Stimulated activated CD8-positive, alpha-beta memory T cell treated with anti-CD3 and anti-CD28 coated beads, Interleukin-7, amount 100 ng/mL, for 1 hour (primary cell): ENCODE measurements at places on chromosomes 12 and 14.
A peak's percentile ranks its signal among the peaks of the same experiment; 100 is the strongest.

- no peak for DNase-seq
Observed at GRCh38 chr12:57576613-57577160, 14.3 kb upstream of the PIP4K2C start.

DNA sequence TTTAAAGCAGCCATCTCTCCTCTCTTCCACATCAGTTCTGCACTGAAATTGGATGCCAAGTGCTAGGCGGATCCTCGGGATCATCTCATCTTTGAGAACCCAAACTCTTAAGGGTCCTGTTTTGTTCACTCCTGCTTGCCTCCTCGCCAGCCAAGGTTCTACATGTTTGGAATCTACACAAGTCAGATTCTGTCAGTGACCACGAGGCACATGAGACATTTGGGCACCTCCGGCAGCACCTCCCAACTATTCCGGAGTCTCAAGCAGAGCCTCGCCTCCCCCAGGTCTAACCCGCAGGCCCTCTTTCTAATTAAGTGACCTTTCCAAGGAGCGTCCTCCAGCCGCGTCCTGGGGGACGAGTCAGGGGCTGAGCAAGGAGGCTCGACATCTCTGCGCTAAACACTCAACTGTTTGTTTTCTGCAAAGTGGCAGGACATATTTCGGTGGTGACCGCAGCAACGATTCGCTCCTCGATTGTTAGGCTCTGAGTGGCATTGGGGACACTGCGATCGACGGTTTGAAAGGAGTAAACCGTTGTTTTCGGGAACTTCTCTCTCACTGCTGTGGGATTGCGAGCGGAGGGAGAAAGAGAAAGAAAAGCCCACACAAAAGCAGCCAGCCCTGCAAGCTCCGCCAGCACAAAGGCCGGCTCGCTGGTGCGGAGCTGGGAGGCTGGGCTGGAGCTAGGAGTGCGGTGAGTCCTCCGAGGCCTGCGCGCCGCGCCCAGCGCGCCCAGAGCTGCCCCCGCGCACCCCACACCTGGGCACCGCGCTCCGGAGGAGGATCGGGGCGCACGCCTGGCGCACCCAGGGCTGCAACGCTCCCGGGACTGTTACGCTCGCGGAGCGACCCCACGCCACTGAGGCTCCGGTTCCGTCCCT, 640 bp downstream of the ARMH4 start:
- no peak for DNase-seq

DNA sequence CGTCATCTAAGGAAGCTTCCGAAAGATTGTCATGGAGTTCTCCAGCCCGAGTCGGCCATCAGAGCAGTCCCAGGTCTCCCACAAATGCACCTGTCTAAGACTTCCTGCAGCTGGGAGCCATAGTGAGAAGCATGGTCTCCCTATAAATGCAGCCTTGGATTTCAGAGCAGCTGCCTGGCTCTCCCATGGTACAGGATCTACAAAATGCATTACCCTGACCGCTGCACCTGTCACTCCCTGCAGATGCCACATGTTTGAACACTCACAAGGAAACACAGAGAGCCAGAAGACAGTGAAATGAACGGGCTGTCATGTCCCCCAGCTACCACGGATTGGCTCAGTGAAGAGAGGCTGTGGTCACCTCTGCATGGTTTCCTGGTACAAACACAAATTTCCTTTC, 702.7 kb downstream of the MED13L start:
- no peak for DNase-seq

- no peak for DNase-seq
Observed at GRCh38 chr12:120438495-120439198, 734 bp downstream of the COX6A1 start.

DNA sequence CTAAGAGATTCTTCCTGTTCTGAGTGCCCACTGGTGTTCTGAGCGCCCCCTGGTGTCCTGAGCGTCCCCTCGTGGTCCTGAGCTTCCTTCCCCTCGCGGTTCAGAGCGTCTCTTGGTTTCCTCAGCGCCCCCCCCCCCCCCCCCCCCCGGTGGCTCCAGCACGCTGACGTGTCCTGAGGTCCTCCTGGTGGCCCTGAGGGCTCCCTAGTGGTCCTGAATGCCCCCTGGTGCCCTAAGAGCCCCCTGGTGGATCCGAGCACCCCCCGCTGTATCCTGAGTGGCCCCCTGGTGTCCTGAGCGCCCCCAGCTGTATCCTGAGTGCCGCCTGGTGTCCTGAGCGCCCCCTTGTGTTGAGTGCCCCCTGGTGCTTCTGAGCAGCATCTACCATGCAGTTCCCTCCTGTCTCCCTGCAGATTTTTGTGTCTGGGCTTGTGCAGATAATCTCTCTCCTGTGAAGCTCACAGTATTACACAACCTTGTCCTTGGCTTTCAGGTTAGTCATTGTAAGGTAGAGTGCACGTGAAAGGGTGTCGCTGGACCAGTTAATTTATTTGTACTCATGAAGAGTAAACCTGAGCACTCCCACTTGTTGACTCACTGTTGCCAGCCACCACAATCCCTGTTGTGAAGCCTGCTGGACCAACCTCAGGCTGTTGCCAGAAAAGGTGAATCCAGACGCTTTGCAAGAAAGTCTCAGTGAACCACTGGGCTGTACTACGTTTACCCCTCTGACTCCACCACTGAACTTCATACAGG, 1168.4 kb downstream of the TMEM121 start:
- no peak for DNase-seq

DNA sequence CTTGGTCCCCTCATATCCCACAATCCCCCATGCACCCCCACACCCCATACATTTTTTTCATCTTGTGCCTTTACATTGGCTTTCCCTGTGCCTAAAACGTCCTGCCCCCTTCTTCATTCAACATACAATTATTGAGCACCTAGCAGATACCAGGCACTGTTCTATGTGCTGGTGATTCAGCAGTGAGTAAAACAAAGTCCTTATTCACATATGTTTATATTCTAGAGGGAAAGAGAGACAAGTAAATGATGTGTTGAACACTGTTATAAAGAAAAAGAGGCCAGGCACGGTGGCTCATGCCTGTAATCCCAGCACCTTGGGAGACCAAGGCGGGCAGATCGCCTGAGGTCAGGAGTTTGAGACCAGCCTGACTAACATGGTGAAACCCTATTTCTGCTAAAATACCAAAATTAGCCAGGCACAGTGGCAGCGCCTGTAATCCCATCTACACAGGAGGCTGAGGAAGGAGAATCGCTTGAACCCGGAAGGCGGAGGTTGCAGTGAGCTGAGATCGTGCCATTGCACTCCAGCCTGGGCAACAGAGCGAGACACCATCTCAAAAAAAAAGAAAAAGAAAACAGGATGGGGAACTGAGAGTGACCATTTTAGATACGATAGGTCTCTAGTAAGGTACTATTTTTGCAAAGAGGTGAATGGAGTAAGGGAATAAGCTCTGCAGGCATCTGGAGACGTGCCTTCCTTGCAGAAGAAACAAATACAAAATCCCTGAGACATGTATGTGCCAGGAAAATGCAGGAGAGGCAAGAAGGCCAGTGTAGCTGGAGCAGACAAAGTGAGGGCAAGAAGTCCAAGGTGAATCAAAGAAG, 12.2 kb downstream of the SLC7A7 start:
- no peak for DNase-seq

DNA sequence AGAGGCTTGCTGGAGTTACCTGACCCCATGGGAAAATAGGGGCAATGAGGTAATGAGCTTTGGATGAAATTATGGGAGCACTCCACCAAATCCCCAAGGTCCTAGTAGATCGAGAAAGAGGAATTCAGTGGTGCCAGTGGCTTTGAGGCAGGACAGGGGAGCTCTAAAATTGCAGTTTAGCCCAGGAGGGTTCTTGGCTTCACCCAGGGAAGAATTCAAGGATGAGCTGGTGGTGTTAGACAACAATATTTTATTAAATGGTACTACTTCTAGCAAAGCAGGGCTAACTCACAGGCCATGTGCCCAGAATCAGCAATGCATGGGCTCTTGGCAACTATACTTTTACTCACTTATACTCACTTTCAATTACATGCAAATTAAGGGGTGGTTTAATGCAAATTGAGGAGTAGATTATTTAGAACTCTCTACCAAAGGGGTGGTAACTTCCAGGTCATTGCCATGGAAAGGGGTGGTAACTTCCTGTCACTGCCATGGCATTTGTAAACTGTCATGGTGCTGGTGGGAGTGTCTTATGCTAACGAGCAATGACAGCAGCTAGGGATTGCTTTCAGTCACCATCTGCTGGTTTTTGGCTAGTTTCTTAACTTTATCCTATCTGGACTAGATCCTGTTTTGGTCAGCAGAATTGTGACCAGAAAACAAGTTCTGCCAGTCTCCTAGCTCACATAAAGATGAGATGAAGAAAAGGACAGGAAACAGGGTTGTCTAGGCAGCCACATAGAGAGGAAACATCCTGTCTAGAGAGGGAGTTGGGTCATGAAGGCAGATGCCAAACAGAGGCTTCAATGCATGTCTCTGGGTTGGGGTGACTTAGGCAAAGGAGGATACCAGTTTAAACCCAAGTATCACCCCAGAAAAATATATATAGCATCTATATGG, 64.7 kb downstream of the ZNF641 start:
- DNase-seq, result no peak

DNA sequence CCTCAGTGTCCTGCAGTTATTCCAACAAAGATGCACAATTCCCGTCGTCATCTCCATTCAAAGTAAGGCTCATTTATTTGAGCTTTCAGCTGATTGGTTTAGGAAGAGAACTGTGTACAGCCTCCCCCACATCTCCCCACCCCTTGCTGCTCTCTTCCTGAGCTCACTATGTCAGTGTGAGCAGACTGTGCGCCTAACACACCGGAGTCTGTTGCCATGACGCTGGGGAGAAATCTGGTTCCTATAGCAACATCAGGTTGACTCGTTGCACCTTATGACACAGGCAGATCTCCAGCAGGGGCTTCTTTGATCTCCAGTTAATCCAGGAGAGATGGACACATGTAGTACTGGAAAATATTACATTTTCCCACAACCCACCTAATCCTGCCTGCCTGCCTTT, 319.4 kb downstream of the CACNA1C start:
- no peak for DNase-seq

DNA sequence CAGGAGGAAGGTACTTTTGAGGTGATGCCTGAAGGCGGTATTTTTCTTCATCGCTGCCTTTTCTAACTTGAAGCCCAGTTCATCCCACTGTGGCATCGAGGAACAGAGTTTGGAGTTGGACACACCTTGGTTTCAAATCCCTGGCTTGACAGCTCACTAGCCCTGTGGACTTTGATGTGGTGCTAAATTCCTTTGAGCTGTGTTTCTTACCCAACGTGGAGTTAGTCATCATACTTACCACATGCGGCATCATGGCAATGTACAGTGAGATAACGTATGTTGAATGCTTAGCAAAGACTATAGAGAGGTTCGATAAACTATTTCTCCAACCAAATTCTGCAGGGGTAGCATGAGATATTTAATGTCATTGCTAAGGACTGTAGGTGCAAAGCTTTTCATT, 3.4 kb downstream of the PLEKHG3 start:
- DNase-seq, result no peak

- DNase-seq, result no peak
Observed at GRCh38 chr14:99944241-99944651, 121.0 kb upstream of the EVL start.

DNA sequence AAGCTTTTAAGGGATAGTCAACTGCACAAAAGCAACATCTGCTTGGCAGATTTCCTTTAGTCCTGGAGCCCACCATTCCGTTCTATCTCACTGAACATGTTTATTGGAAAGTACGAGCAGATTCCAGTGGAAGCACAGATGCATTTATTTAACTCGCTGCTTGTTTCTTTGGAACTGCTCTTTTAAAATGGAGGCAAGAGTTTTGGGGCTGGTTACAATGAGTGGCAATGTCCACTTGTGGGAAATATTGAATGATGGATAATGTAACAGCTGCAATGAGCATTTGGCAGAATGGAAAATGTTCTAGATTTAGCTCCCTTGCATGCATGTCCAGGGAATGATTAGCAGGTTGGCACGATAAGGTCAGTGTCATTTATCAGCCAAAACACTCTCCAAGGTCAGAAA, 163.0 kb downstream of the ATP23 start:
- no peak for DNase-seq

DNA sequence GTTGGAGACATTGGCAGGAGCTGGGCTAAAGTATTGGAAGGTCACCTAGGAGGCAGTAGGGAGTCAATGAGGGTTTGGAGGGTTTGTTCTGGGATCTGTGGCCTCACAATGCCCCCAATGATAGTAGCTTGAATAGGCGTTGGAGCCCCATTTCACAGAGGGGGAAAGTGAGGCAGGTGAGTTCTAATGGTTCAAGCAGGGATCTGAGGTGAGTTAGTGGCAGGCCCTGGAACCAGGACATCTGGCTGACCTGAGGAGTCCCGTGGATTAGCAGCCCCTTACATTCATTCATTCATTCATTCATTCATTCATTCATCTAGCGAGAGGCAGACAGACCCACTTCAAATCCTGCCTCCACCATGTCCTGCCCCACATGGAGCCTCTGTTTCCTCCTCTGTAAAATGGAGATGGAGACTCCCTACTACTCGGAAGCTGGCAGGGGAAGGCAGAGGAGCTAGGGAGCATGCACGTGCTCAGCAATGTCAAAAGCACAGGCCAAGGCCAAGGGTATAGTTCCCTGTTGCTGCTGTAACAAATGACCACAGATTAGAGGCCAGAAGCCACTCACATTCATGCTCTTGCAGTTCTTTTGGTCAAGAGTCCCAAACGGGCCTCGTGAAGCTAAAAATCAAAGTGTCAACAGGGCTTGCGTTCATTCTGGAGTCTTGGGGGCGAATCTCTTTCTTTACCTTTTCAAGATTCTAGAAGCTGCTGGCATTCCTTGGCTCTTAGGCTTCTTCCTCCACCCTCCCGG, 2.2 kb upstream of the TMEM119 start:
- DNase-seq, result no peak

DNA sequence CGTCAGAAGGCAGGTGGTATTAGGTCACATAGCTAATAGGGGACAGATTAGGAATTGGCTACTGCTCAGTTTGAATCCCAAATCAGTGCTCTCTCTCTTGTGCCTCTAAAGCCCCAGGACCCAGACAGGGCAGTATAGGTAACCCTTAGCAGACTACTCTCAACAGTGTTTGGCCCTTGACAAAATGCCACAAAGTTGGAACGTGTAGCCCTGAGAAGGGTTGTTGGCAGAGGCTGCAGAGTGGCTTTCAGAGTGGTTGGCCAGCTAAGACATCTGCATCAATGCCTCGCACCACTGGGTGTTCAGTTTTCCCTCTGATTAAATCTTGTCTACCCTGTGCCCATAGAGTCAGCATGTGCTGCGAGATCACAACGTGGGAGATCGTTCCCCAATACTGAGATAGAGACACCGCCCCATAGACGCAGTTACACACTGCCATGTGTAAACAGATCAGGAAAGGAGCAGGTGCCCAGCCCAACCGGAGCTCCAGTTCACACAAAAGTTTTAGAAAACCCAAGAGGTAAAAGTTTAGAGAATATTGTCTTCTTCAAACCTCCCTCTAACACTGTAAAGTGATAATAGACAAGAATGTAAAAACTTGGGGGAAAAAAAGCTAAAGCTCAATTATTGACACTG, 48.3 kb downstream of the EML1 start:
- DNase-seq, result no peak

DNA sequence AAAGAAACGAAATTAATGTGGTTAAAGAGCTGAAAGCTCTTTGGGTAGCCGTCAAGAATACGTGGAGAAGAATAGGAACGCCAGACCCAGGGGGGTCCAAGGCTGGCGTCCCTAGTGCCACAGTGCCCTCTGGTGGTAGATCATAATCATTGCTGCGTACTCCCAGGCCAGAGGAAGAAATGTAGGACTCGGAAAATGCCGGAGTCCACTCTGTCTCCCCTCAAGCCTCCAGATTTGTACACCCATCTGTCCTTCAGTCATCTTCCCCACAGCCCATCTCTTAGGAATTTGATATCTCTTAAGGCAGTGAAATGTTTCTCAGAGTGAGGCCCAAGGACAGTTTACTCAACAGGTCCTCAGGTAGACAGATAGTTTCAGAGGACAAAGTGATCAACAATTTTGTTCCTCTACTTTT, 25.4 kb upstream of the PLEKHG6 start:
- DNase-seq, result peak; percentile 24

GRCh38 chr12:11171969-11172675, 1.1 kb downstream of the SMIM10L1 start:
- no peak for DNase-seq
